NCI-H774 (cell line): ENCODE measurements at places on chromosomes 16 and 17.
A peak's percentile ranks its signal among the peaks of the same experiment; 100 is the strongest.

GRCh38 chr17:29592850-29593551 lies at the start of gene ANKRD13B:
TSS of gene ANKRD13B (plus strand) at chr17:29593132. CDS start at chr17:29593622, 490 bp downstream.
- peak; percentile 59 for DNase-seq

DNA sequence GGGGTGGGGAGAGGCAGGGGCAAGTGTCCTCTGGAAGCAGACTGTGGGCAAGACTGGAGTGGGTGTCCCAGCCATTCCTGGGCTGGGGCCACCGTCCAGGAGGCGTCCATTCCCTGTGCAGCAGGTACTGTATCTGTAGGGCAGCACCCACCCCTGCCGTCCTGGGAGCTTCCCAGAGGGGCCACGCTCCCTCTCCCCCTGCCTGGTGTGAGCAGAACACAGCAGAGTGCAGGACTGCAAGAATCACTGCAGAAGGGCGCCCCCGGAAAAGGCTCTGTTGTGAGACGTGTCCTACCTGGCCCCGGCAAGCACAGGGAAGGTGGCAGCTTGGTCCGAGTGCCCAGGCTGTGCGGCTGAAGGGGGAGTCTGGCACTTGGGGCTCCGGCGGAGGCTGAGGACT lies 70.3 kb downstream of the KLHDC4 start:
- DNase-seq, result no peak

DNA sequence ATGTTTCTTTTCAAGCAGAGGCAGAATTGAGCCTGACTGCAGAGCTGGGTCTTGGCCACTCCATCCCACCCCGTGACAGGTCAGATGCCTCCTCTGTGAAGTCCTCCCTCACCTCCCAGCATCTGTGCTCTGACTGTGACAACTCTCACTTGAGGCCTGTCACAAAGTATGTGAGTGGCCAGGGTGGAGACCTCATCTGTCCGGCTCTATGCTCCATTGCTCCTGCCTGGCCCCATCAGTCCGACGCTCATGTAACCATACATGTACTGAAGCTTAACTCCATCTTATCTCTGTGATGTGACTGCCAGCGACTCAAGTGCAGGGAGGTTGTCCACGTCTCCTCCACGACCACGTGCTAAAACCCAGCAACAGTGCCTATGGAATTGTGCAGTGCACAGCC lies 3.5 kb downstream of the PPL start:
- no peak for DNase-seq

DNA sequence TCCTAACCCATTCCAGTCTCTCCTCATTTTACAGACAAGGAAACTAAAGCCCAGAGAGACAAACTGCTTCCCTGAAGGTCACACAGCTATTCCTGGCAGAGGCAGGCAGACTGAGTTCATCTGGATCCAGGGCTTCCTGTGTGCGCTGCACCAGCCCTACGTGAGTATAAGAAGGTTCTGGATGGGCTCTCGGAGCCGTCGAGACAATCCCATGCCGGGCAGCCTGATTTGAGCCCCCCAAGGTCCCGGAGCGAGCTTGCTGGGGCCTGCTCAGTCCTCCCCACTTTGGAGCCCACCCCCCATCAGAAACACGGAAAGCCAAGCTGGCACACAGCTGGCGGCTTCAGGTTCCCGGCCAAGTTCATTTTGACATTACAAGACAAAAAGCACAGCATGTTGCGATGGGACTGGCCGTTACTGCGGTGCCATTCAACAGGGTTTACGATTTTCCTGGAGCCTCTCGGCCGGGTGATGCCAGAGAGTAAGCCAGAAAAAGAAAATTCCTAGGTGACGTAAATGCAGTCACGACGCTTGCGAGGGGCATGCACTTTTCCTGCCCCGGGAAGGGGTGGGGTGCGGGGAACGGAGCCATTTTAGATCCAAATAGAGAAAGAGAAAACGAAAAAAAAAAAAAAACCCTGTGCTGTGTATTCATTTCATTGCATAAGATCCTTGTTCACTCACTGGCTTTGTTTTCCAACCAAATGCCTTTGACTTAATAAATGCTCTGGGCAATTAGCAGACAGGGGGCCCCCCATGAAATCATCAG lies 167.1 kb upstream of the FOXF1 start:
- no peak for DNase-seq

DNA sequence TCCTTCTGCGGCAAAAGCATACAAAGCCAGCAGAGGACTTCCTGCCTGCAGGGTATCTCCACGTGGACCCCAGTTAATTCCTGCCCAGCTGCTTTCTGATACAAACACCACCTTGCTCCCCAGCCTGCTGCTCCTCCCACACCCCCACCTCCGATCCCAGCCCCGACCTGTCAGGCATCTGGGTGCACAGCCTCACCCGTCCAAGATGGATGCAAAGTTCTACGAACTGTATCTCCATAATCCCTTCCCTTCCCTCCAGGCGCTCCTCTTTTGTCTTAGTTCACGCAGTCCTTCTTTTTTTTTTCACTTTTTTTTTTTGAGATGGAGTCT lies 15.6 kb upstream of the FOXJ1 start:
- no peak for DNase-seq

- DNase-seq, result no peak
Measured at GRCh38 chr17:60769327-60769726, 91.7 kb downstream of the BCAS3 start.

DNA sequence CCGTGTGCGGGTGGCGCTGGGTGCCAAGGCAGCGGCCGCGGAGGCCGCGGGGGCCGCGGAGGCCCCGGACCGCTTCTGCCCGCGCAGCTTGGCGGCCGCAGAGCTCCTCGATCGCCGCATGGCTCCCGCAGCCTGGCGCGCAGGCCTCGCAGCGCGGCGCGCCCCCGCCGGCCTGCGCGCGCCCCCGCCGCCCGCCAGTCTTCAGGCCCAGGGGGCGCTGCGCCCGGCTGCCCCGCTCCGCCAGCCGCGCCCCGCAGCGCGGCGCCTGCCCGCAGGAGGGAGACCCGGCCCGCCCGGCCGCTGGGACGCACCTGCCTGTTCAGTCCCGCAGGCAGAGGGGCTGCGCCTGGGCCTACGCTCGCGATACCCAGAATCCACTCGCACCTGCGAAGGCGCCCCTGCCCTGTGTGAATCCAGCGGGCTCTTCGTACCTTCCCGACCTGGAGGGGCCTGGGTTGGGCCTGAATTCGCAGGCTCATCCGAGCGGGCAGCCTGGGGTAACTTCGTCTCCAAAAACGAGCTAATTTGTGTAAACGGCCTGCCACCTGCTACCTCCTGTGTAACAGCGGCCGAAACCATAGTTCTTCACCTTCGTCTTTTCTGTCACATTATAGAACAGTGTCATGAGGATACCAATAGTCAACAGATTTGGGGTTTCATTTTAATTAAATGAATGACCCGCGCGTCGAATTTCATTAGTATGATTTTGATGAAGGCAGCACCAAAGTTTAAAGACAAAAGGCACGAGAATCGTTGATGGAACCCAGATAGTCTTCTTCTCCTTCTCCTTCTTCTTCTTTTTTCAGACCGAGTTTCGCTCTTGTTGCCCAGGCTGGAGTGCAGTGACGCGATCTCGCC lies at the start of gene CENPV:
CENPV (minus strand) TSS at position 153 of the 858 bp plus-strand sequence; CDS start at position 120, 33 bp downstream.
- DNase-seq, result peak; percentile 38

GRCh38 chr17:57954397-57955182 lies 622 bp downstream of the CUEDC1 start:
- DNase-seq, result no peak

- no peak for DNase-seq
Measured at GRCh38 chr17:7478276-7479212, 887 bp downstream of the ZBTB4 start.

GRCh38 chr17:82726427-82726826 lies 9.0 kb upstream of the FN3K start:
- no peak for DNase-seq

DNA sequence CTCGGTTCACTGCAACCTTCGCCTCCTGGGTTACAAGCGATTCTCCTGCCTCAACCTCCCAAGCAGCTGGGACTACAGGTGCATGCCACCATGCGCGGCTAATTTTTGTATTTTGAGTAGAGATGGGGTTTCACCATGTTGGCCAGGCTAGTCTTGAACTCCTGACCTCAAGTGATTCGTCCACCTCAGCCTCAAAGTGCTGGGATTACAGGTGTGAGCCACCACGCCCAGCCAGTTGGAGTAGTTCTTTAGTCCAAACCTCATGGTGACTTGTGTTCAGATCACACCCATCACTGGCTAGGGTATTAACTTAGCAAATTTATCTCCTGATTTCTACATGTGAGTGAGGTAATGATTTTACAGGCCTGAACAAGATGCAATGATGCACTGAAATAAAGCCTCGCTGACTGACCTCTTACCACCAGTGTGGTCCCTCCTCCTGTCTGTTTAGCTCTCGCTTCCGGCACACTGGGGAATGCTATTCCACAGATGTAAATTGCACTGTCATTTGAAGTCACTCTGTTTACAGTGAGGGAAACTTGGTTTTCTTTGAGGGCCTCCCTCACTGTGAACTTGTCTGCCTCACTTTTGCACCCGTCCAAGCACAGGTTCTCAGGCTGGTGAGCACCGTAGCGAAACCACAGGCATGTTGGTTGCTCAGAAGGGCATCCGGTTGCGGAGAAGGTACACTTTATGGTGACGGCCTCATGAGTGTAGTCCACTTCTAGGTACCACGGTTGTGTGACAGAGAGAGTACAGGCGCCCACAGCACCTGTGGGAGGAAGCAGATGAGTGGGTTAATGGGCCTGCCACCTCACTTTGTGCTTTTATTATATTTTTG lies 5.5 kb downstream of the IGSF6 start:
- DNase-seq, result no peak

- no peak for DNase-seq
Measured at GRCh38 chr17:39170109-39170508, 4.1 kb upstream of the ARL5C start.

DNA sequence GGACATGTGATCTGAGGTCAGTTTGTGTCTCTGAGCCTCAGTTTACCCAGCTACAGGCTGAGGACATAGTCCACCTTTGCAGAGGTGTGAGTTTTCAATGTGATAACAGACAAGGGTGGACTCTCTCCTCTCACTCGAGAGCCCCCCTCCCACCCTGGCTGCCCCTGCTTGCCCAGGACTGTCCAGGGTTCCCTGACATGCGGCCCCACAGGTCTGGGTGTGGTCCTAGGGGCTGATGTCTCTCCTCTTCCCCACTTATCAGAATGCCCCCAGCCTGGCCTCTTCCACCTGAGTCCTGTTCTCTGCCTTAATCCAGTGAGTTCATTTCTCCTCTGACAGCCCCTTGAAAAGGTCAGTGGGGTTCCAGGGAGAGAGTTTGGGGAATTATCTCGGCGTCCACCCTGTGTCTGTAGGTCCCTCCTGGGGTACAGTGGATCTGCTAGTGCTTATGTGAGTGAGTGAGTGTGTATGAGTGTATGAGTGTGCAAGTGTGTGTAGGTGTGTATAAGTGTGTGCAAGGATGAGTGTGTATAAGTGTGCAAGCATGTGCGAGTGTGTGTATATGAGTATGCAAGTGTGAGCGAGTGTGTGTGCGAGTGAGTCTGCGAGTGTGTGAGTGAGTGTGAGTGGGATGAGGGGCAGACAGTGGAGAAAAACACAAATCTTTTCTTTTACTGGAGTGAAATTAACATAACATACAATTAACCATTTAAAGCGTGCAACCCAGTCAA lies 175.0 kb downstream of the IRF8 start:
- DNase-seq, result no peak

DNA sequence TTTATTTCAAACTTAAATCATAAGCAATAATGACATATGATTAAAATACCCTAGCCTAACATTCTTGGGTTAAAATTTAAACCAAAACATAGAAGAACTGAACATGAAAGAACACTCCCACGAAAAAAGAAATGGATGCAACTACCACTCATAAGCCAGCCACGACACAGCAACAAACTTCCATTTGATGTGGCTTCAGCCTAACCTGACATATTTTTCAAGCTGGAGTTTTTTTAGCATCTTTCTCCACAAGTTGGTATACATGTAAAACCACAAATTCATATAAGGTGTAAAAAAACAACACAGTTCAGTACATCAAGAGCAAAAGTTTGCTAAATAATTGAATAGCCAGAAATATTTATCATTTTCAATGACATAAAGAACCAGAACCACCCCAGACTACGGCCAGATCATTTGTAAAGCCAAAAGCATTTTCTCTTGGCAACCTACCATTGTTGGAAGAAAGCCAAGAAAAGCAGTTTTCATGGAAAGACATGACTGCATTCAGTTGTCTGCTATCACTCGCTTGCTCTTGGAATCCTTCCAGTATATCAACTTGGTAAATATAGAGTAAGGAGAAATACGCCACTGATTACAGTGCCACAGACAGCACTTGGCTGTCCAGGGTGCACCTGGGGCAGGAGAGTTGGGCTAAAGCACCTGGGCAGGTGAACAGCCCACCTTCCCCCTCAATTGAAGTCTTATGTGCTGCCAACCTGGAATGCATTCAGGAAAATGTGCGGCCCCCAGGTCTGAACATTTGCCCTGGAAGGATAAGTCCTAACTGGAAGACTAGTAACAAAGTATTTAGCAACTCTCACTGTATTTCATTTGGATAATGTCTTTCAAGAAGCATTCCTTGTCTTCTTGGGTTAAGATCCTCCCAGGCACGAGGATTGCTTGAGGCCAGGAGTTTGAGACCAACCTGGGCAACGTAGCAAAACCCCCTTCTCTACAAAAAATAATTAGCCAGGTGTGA lies 60.5 kb downstream of the CREBBP start:
- peak; percentile 90 for DNase-seq

DNA sequence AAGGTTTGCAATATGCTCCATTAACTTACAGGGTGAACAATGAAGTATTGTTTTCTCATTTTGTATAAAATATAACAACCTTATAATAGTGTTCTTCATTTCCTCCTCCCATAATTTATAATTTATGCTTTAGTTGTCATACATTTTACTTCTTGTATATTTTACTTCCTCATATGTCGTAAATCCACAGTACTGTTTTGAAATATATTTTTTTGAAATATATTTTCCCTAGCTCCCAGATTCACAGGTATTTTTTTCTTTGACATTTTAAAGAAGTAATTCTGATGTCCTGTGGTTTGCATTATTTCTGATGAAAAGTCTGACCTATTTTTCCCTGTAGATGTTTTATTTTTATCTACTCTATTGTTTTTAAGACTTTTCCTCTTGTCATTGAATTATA lies 52.7 kb downstream of the VMP1 start:
- DNase-seq, result no peak

DNA sequence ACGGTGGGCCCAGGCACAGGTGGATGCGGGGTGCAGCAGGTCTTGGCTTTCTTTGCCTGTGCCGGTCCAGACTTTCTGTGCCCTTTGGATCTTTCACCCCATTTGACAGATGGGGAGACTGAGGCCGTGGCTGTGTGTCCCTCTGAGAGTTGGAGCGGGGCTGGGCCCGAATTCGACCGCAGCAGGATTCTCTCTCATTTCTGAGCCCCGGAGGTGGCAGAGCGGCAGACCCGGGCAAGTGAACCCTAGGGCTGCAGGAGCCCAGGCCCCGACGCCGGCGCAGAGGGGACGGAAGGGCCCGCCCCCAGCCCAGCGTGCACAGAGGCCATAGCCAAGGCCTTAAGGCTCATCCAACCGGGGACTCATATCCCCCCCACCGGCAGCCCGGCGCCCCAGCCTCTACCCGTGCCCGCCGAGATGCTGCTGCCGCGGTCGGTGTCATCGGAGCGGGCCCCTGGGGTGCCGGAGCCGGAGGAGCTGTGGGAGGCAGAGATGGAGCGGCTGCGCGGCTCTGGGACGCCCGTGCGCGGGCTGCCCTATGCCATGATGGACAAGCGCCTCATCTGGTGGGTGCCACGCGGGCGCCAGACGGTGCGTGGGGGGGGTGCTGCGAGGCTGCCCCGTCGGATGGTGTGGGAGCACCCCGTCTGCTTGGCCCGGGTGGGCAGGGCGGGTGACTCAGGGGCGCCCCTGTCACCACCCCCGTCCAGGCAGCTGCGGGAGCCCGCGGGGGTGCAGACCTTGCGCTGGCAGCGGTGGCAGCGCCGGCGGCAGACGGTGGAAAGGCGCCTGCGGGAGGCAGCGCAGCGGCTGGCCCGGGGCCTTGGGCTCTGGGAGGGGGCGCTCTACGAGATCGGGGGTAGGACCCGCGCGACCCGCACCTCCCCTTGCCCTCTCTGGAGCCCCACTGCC lies 857 bp downstream of the TMC8 start:
- DNase-seq, result no peak

GRCh38 chr17:7632492-7632894 lies 2.6 kb downstream of the SHBG start:
- DNase-seq, result no peak
